Stimulated activated CD4-positive, alpha-beta T cell treated with anti-CD3 and anti-CD28 coated beads, Interleukin-4, amount 100 ng/mL, for 4 hours (primary cell): ENCODE measurements at places on chromosomes 6 and 20.

DNA sequence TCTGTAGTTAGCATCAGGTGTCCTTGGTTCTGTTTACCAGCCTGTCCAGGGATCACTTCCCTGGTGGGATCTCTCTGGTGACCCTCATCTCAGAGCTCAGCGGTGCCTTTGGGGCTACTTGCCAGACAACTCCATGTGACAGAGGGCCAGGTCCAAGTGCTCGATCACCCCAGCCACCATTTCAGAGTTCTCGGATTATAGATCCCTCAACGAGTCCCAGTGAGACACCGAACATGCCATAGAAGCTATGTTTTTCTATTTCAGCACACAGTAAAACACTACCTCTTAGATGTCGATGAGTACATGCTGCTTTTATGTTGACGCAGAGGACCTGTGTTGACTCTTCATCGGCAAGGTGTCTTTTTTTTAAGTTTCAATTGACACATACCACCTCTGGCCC lies 170.1 kb upstream of the AKAP12 start:
- DNase-seq, result no peak

- no peak for DNase-seq
Measured at GRCh38 chr6:120938876-120939472, 395.3 kb downstream of the TBC1D32 start.

DNA sequence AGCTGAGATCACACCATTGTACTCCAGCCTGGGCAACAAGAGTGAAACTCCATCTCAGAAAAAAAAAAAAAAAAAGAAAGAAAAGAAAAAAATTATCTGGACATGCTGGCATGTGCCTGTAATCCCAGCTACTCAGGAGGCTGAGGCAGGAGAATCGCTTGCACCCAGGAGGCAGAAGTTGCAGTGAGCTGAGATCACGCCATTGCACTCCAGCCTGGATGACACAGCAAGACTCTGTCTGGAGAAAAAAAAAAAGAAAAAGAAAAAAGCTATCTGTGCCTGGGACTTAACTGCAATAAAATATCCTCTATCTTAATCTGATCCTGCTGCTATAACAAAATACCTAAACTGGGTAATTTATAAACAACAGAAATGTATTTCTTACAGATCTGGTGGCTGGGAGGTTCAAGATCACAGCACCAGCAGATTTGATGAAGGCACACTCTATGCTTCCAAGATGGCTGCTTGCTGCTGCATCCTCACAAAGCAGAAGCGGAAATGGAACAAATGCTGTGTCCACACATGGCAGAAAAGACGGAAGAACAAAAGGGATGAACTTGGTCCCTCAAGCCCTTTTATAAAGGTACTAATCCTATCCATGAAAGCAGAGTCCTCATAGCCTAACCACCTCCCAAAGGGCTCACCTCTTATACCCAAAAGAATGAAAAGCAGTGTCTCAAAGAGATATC lies 273.3 kb upstream of the JARID2 start:
- no peak for DNase-seq

DNA sequence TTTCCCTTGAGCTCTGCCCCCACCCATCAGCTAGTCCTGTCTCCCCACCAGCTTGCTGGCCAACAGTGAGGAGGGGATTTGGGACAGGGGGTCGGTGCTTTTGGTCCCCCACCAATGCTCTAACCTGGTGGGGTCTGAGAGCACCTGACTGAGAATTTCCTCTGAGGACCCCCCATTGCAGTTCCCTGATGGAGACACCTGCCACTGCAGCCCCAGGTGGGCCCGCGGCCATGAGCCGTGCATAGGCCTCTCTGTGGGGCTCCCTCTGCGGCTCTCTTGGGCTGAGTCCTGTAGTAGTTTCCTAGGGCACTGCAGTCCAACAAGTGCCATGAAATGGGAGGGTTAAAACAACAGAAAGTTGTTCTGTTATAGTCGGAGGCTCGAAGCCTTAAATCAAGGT lies 172.2 kb upstream of the SNX9 start:
- no peak for DNase-seq

- DNase-seq, result no peak
Measured at GRCh38 chr6:143732536-143732935, 54.8 kb downstream of the PHACTR2 start.

GRCh38 chr6:149437212-149437611 lies 37.1 kb downstream of the SUMO4 start:
- DNase-seq, result no peak

GRCh38 chr6:107941627-107942026 lies 16.4 kb downstream of the SEC63 start:
- DNase-seq, result no peak

DNA sequence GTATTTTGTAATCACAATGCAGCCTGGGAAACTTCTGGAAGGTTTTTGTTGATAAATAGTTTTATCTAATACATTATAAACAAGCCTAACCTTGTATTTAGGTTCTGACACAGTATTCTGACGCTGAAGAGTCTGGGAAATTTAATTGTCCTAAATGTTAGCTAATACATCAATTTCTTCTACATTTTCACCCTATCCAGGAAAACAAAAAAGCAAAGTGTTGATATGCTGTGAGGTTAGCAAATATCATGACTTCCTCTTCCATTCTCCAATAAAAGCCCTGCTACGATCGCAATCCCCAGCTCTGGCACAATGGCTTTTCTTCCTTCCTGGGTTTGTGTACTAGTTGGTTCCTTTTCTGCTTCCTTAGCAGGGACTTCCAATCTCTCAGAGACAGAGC lies at the start of gene C6orf58:
C6orf58 (plus strand) TSS at position 301 of the 400 bp plus-strand sequence; CDS start at position 313, 12 bp downstream.
- no peak for DNase-seq

DNA sequence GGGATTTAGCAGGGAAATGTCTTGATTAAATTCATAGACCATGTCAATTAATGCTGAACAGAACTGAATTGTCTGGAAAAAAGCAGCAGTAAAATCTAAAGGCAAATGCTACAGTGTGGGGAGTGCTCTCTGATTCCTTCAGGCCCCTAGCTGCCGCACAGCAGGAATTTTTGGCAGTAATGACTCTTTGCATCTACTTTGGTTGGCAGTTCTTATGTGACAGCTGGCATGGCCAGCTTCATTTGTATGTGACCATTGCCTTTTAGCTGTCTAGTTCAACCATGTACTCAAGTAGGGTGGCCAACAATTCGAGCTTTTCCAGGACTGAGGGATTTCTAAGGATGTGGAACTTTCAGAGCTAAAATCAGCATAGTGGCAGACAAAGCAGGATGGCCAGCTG lies 499.1 kb upstream of the MAN1A1 start:
- no peak for DNase-seq

- no peak for DNase-seq
Measured at GRCh38 chr20:34531608-34532265, 15.5 kb downstream of the DYNLRB1 start.

GRCh38 chr6:47788498-47788884 lies 6.7 kb downstream of the OPN5 start:
- DNase-seq, result no peak

GRCh38 chr20:56624786-56625681 lies 4.1 kb upstream of the TFAP2C start:
- no peak for DNase-seq

DNA sequence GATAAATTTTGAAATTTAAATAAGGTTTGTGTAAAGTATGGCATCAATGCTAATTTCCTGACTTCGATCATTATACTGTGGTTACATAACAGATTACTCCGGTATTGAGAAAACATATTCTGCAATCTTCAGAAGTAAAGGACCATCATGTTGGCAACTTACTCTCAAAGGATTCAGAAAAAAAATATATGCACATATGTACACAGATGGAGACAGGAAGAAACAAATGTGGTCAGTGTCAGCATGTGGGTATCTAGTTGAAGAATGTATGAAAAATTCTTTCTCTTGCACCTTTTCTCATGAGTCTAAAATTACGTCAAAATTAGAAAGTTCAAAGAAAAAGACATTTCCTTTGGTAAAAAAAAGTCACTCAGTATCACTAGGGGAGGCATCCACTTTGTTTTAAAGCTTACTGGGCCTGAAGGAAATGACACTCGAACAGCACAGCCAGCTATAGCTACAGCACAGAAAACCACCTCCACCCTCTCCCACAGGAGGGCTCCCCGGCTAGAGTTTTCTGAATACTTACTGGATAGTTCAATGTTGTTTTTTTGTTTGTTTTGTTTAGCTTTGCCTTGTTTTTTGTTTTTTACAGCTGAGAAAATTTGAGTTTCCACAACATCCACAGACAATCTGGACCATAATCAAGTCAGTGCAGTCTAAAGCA lies 317.2 kb upstream of the AGPAT4 start:
- DNase-seq, result no peak

DNA sequence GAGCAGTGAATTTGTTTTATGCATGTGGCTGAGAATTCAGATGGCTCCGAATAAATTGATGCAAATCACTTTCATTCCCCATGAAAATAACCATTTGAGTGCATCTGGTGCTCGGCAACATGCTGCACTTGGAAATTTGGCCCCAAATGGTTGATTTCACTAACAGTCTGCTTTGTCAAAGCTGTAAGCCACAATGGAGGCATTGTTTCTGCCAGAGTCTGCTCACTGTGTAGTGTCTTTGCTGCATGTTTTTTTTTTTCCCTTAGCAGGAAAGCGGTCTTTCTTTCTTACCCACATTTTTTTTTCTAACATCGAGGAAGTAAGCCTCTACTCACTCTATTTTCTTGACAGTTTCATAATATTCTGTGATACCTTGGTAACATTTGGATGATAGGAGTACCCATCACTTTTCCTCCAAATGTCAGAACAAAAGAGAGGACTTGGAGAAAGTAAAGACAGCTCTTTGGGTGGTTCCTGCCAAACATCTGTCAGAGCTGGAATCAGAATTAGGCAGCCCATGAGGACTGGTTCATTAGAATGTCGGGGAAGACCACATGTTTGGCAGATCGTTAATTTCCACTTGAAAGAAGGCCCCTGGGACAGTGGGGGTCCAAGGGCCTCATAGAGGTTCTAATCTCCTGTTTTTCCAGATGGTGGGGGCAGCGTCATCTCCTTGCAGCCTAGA lies 149.5 kb downstream of the DOK5 start:
- no peak for DNase-seq

DNA sequence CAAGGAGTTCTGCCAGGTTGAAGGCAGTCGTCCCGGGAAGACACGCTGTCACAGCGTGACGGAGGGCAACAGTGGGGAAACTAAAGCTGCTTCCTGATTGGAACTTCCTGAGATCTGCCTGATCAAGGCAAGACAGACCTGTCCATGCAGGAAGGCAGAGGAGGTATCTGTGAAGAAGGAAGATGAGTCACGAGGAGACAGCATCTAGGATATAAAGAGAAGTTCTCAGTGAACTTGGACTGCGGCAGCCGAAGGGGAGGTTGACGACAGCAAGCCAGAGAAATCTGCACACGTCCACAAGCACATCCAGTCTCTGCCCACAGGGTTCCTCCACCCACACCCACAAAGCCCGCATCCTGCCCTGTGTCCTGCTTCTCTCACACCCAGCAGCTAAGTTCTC lies 38.6 kb downstream of the PREP start:
- no peak for DNase-seq

DNA sequence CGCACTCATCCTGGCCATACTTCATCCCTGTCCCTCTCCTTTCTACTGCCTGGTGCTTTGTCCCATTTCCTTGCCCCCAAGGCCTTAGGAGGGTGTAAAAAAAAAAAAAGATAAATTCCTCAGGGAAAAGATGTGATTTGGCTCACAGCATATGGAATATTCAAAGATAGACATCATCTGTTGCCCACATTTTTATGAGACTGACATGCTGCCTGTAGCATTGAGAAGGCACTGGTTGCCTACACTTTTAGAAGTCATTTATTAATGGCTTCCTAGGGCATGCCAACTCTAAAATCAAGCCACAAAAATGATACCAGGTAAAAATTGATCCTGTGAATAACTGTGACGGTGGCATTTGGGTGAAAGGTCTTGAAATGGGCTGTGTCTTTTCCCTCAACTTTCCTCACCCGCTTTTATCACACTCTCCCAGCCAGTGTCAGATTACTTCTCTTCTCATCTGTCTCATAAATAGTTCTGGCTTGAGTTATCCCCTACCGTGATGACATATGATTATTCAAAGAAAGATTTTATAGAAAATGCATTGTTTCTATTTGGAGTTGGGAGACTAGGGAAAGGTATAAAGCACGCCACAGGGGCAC lies 139.4 kb downstream of the CARMIL1 start:
- no peak for DNase-seq

DNA sequence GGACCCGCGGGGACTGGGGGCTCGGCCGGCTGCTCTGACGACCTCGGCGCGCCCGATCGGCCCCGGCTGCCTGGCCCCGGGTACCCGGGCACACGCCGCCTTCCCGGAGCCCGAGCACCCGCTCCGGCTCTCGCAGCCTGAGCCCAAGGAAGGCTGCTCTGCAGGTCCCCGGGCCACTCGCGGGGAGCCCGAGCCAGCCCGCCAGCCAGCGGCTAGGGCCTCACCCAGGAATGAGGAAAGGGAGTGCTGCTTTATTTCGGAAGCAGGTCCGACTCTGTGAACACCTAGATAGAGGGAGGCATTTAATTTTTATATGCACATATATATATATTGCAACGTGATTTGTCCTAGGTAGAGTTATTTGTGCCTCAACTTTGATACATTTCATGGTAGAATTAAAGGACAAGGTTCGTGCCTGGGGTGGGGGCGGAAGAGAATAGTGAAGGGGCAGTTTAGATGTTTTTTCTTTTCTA lies 15.5 kb downstream of the FOXA2 start:
- DNase-seq, result no peak

GRCh38 chr6:141056945-141057625 lies 1075.6 kb upstream of the GJE1 start:
- DNase-seq, result no peak

DNA sequence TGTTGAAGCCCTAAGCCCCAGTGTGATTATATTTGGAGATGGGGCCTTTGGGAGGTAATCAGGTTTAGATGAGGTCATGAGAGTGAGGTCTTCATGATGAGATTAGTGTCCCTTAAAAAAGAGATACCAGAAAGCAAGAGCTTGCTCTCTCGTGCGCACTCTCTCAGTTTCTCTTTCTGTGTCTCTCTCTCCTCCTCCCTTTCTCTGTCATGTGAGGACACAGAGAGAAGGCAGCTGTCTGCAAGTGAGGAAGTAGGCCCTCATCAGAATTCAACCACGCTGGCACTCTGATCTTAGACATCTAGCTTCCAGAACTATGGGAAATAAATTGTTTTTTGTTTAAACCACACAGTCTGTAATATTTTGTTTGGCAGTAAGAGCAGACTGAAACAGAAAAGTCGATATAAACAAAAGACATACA lies 180.5 kb downstream of the IBTK start:
- no peak for DNase-seq
